ENCODE measurements at places on chromosomes 2 and 18.

- H3K27ac ChIP-seq = no peak overlapping the region
- no peak for DNase-seq
- no peak overlapping the region for H3K4me3 ChIP-seq
- no peaks in the 10 kb centered on the region for H3K36me3 ChIP-seq
Observed at GRCh38 chr2:238387332-238387731, 39.4 kb upstream of the ASB1 start.

DNA sequence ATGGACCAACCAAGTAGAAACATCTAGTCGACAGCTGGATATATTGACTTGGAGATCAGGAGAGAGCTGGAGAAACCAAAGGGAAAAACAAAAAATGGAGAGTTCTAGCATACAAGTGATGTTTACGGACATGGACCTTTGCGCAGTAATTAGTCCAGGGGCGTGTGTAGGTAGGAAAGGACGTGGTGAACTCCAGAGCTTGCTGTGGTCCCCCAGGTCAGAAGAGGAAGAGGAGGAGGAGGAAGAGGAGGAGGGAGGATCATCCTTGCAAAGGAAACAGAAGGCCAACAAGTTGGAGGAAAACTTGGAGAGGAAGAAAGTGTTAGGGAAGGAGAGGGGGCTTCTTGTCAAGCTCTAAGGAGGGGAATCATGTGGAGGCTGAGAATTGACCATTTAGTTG is 17.5 kb downstream of the TRAF3IP1 start:
- H3K4me3 ChIP-seq = no peak overlapping the region
- DNase-seq = no peak
- H3K4me1 ChIP-seq = no peaks in the 10 kb centered on the region
- peaks cover 5% of the 10 kb centered on the region for H3K36me3 ChIP-seq

GRCh38 chr18:59606193-59607077 is 90.8 kb downstream of the CCBE1 start:
- no peak overlapping the region for H3K4me3 ChIP-seq
- no peak for DNase-seq
- H3K4me1 ChIP-seq = no peaks in the 10 kb centered on the region
- peaks cover 2% of the 10 kb centered on the region for H3K27me3 ChIP-seq

DNA sequence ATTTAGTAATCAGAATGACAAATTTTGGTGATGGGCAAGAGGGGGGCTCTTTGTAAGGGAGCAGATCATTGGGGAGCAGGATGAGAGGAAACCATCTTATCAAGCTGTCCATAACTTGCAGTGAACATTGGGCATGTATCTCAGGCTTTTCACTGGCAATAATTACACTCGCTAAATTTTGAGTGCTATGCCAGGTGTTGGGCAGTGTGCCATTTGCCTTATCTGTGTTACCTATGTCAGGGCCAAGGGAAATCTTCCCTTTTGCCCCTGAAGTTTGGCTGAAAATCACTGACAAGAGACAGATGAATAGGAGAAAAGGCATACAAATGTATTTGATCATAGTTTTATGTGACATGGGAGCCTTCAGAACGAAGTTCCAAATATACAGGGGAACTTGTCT is 39.0 kb downstream of the NOSTRIN start:
- no peak overlapping the region for H3K27ac ChIP-seq
- H3K36me3 ChIP-seq = no peaks in the 10 kb centered on the region
- no peak for DNase-seq

DNA sequence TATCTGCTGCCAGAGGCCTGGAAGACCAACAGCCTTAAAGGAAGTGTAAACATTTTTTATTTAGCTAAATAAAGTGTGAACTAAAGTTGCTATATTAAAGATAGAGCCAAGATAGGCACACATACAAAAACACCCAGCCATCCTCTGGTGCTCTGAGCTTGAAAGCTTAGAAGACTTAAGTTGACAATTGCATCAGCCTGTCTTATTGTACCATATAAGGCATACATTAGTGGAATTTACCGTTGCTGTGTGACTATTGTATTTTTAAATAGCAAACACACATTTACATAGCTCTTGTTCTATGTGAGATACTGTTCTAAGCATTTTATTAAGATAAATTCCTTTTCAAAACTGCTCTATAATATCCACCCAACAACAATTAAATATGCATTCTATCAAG is 736.6 kb upstream of the ZEB2 start:
- H3K4me1 ChIP-seq = no peaks in the 10 kb centered on the region
- no peaks in the 10 kb centered on the region for H3K27me3 ChIP-seq
- no peak overlapping the region for H3K27ac ChIP-seq
- no peak for DNase-seq
- H3K4me3 ChIP-seq = no peak overlapping the region

DNA sequence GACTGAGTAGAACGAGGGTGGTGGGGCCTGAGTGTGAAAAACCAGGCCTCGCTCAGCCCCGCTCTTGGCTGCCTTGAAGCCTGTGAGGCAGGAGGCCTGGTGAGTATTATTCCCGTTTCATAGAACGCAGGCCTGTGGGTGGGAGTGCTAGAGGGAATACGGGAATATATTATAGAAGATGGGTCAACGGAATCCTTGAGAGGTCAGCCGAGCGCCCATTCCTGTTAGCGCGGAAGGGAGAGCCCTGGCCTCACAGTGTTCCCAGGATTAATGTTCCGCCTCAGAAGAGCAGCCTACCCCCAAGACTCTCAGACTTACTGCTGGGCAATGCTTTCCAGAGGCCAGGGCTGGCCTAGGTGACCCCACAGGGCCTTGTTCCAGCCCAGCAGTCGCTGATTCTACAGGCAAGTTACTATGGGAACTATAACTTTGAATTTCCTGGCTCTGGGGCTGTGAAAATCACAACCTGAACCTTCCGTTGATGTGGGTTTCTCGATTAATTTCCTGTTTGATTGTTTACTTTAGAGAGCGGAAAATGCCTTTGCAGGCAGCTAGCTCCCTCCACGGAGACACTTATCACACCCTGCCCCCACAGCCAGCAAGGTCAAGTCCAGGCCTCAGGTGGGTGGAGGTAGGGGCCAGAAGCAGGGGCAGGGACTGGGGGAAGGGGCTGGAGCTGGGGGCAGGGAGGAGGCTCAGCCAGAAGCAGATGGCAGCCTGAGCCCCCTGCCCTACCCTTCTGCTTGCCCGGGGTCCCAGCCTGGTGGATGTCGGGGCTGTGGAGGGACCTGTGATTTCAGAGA is 108.3 kb downstream of the SMAD7 start:
- peak overlapping the region; percentile 67 for H3K27ac ChIP-seq
- DNase-seq = no peak
- H3K4me3 ChIP-seq = peak overlapping the region; percentile 48
- H3K4me1 ChIP-seq = peaks cover 40% of the 10 kb centered on the region
- H3K36me3 ChIP-seq = no peaks in the 10 kb centered on the region

DNA sequence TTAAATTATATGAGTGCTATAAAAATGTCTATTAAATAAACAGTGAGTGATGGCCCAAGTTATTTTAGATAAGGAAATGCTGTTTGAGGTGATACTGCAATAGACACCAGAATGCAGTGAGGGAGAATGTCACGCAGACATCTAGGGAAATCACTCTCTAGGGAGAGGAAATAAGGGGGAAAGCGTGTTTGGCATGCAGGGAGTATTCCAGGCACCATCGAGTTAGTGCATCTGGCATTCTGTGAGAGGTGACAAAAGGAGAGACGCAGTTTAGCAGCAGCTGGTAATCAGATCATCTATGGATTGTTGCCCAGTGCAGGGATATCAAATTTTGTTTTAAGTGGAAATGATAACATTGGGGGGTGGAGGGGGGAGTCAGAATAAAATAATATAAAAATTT is 175.4 kb upstream of the NETO1 start:
- H3K27me3 ChIP-seq = no peaks in the 10 kb centered on the region
- H3K36me3 ChIP-seq = no peaks in the 10 kb centered on the region
- H3K4me3 ChIP-seq = no peak overlapping the region

- no peak overlapping the region for H3K27ac ChIP-seq
- H3K4me3 ChIP-seq = no peak overlapping the region
- H3K27me3 ChIP-seq = no peaks in the 10 kb centered on the region
- no peaks in the 10 kb centered on the region for H3K36me3 ChIP-seq
Observed at GRCh38 chr18:28036488-28036887, 140.4 kb downstream of the CDH2 start.

DNA sequence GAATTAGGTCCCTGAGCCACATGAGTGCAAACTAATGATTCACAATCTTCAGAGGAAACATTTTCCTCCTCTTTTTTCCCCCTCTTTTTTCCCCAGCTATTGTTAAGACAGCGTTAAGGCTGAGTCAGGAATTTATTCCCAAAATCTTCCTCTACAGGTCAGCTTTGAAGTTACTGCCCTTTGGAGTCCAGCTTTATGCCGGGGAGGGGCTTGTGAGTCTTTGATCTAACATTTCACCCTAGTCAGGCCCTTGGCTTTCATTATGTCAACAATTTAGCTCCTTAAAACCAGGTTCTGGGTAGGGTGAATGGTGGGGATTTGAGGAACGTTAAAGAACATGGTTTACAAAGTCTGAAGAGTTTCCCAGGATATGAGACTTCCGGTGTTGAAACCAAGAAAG is 91.0 kb upstream of the LYPD1 start:
- H3K36me3 ChIP-seq = no peaks in the 10 kb centered on the region
- H3K27me3 ChIP-seq = no peaks in the 10 kb centered on the region
- H3K4me3 ChIP-seq = no peak overlapping the region
- H3K27ac ChIP-seq = no peak overlapping the region
- no peak for DNase-seq

- H3K27me3 ChIP-seq = peaks cover 16% of the 10 kb centered on the region
- no peaks in the 10 kb centered on the region for H3K36me3 ChIP-seq
- DNase-seq = no peak
- no peak overlapping the region for H3K4me3 ChIP-seq
- H3K27ac ChIP-seq = no peak overlapping the region
- H3K4me1 ChIP-seq = peaks cover 6% of the 10 kb centered on the region
Observed at GRCh38 chr2:234954551-234954992, 2.8 kb downstream of the SH3BP4 start.

GRCh38 chr2:122539311-122539710 is 783.9 kb downstream of the TSN start:
- no peak overlapping the region for H3K4me3 ChIP-seq
- H3K27ac ChIP-seq = no peak overlapping the region
- H3K4me1 ChIP-seq = no peaks in the 10 kb centered on the region

DNA sequence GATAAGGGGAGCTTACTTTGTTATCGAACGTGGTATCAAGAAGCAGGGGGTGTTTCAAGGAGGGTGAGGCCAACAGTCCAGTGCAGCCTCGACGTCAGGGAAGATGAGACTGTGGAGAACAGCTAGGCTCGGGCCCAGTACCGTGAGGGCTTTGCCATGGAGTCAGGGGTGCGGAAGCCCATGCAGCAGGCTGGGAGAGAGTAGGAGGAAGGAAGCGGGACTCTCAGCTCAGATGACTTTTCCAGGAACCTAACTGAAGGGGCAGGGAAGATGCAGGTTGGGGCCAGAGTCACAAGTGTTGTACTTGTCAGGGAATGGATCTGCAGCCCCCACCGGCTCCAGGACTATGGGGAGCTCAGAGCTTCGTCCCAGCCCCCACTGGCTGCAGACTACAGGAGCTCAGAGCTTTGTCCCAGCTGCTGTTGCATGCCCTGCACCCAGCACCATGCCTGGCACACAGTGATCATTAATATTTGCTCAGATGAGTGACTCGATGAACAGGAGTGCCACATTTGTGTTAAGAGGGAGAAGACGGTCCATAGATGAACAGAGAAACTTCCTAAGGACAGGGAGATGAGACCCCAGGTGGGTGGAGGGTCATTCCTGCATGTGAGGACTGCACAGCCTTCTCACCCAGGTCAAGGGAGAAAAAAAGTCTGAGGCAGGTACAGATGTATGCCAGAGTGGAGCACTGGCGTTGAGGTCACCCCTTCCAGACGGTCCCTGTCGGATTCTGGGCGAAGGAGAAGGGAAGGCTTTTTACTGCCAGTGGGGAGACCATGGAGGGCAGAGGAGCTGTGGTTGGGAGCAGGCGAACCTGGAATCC is 36.4 kb downstream of the PTGR3 start:
- H3K27me3 ChIP-seq = no peaks in the 10 kb centered on the region
- no peak overlapping the region for H3K4me3 ChIP-seq
- no peak for DNase-seq
- no peak overlapping the region for H3K27ac ChIP-seq

DNA sequence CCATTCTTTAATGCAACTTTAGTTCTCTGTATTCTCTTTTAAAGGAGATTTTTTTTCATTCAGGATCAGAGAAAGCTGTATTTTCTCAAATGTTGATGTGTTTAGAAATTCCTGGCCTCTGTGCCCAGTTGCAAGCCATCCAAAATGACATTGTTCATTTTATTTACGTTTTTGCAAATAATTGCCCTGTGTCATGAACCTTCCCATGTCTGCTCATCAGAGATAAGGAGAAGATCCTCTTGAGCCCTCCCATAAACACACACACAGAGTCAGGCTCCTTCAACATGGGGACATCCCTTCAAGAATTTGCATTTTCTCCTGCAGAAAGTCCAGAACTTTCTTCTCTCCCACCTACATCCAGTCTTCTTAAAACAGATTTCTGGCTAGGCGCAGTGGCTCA is 258.8 kb downstream of the GBX2 start:
- no peak for DNase-seq
- H3K27me3 ChIP-seq = no peaks in the 10 kb centered on the region
- H3K36me3 ChIP-seq = no peaks in the 10 kb centered on the region
- H3K27ac ChIP-seq = no peak overlapping the region
- H3K4me1 ChIP-seq = no peaks in the 10 kb centered on the region
- H3K4me3 ChIP-seq = no peak overlapping the region

GRCh38 chr18:7677001-7677400 is 109.9 kb downstream of the PTPRM start:
- H3K4me3 ChIP-seq = no peak overlapping the region
- H3K4me1 ChIP-seq = no peaks in the 10 kb centered on the region
- DNase-seq = no peak
- H3K27me3 ChIP-seq = no peaks in the 10 kb centered on the region

- no peaks in the 10 kb centered on the region for H3K4me1 ChIP-seq
- no peak overlapping the region for H3K4me3 ChIP-seq
- H3K36me3 ChIP-seq = no peaks in the 10 kb centered on the region
- H3K27ac ChIP-seq = no peak overlapping the region
- DNase-seq = no peak
- H3K27me3 ChIP-seq = peaks cover 3% of the 10 kb centered on the region
Observed at GRCh38 chr2:84297155-84297554, 161.9 kb downstream of the SUCLG1 start.
